ENCODE measurements at places on chromosomes 11 and 22.
A peak's percentile ranks its signal among the peaks of the same experiment; 100 is the strongest.

DNA sequence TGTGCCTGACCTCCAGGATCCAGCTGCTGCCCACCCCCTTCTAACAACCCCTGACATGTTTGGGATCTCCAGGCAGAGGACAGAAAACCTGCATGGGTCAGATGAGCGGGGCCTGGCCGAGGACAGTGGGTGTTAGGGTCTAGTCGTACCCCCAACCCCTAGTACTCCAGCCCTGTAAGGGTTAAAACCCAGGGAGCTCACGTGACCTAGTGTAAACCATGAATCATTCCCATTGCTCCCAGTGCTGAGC is 89.1 kb upstream of the CRYBB3 start:
- DNase-seq, result no peak
- peaks cover 48% of the 10 kb centered on the region for H3K4me1 ChIP-seq
- H3K4me3 ChIP-seq, result no peak overlapping the region
- no peaks in the 10 kb centered on the region for H3K27me3 ChIP-seq
- no peaks in the 10 kb centered on the region for H3K36me3 ChIP-seq

DNA sequence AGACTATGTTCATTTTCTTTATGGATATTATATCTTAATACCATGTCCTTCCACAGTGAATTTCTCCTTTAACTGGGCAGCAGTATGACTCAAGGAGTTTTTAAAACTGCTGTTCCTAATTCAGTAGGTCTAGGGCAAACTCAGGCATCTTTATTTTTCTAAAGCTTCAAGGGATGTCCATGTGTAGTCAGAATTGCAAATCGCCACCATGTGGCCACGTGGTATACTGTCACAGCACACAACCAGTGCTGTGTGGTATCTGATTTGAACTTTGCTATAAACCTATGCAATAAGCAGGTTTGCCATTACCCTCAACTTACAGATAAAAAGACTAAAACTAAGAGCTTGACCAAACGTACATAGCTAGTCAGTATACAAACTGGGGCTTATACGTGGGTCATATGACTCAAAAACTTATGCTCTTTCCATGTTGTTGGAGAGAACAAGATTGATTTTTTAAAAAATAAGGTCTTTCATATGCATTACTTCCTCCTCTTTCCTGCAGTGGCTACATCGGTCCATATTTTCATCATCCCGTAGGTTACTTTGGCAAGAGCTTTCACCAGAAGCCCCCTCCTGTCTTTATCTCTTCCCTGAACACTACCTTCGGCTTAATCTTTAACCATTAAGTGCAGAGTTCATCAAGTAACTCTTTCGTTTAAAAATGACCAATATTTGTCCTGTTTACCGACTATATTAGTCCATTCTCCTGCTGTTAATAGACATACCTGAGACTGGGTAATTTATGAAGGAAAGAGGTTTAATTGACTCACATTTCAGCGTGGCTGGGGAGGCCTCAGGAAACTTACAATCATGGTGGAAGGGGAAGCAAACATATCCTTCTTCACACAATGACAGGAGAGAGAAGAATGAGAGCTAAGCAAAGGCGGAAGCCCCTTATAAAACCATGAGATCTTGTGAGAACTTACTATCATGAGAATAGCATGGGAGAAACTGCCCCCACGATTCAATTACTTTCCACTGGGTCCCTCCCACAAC is 8.0 kb upstream of the HTATIP2 start:
- no peak overlapping the region for H3K4me3 ChIP-seq
- no peak overlapping the region for H3K27ac ChIP-seq
- no peaks in the 10 kb centered on the region for H3K27me3 ChIP-seq
- no peaks in the 10 kb centered on the region for H3K4me1 ChIP-seq

DNA sequence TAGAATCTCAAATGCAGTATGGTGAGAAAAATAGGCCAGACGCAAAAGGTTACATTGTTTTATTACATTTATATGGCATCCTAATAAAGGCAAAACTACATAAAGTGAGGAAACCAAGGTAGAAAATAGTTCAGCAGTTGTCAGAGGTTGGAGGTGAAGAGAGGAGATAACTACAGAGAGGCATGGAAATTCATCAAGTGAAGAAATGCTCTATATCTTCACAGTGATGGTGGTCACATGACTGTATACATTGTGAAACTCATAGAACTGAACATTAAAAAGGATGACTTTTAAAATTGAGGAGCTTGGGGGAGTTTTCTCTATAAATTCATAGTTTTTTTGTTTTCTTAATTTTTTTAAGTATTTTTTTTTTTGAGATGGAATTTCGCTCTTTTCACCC is 14.4 kb downstream of the LGR4 start:
- no peak overlapping the region for H3K4me3 ChIP-seq
- H3K4me1 ChIP-seq, result peaks cover 15% of the 10 kb centered on the region
- H3K36me3 ChIP-seq, result no peaks in the 10 kb centered on the region
- no peaks in the 10 kb centered on the region for H3K27me3 ChIP-seq
- H3K27ac ChIP-seq, result no peak overlapping the region

- no peaks in the 10 kb centered on the region for H3K4me1 ChIP-seq
- H3K36me3 ChIP-seq, result no peaks in the 10 kb centered on the region
- H3K27ac ChIP-seq, result no peak overlapping the region
- no peaks in the 10 kb centered on the region for H3K27me3 ChIP-seq
- H3K4me3 ChIP-seq, result no peak overlapping the region
Observed at GRCh38 chr11:121376130-121376529, 76.0 kb upstream of the SORL1 start.

GRCh38 chr11:98600786-98601773 is 419.7 kb upstream of the CNTN5 start:
- no peak overlapping the region for H3K4me3 ChIP-seq
- no peaks in the 10 kb centered on the region for H3K27me3 ChIP-seq
- peak; percentile 89 for DNase-seq
- peak overlapping the region; percentile 54 for H3K27ac ChIP-seq

DNA sequence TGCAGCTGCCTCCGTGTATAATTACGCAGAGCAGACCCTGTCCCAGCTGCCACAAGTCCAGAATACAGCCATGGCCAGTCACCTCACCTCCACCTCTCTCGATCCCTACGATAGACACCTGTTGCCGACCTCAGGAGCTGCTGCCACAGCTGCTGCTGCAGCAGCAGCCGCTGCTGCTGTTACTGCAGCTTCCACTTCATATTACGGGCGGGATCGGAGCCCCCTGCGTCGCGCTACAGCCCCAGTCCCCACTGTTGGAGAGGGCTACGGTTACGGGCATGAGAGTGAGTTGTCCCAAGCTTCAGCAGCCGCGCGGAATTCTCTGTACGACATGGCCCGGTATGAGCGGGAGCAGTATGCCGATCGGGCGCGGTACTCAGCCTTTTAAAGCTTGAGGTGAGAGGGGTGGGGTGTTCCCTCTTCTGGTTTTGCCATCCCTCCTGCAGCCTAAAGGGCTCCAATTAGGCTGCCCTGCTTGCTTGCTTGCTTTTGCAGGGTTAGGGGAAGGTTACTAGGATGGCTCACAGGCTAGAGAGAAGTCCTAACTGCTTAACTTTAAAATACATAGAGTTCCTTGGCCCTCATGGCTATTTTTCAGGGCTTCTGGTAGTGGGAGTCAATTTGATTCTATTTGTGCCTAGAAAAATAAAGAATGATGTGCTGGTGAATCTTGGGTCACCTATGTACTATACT is 5.4 kb downstream of the RBM4 start:
- no peak for DNase-seq
- H3K27ac ChIP-seq, result no peak overlapping the region
- no peak overlapping the region for H3K4me3 ChIP-seq
- H3K27me3 ChIP-seq, result no peaks in the 10 kb centered on the region
- H3K4me1 ChIP-seq, result peaks cover 64% of the 10 kb centered on the region

- no peaks in the 10 kb centered on the region for H3K36me3 ChIP-seq
- DNase-seq, result no peak
- H3K27me3 ChIP-seq, result no peaks in the 10 kb centered on the region
Observed at GRCh38 chr11:120271672-120272071, 31.7 kb downstream of the POU2F3 start.

DNA sequence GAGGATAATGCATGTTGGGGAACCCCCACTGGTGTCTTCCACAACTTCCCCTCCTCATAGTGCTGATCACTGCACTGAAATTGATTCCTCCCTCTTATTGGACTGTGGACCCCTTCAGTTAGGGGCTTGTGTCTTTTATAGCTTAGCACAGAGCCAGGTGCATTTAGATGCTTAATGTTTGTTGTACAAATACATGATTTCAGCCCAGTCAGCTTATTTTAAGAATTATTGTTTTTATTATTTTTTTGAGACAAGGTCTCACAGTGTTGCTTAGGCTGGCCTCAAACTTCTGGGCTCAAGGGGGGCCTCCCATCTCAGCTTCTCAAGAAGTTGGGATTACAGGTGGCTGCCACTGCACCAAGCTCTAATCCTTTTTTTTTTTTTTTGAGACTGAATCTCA is 8.2 kb downstream of the THY1 start:
- no peak overlapping the region for H3K4me3 ChIP-seq
- H3K36me3 ChIP-seq, result no peaks in the 10 kb centered on the region
- no peak for DNase-seq
- H3K27ac ChIP-seq, result no peak overlapping the region
- H3K4me1 ChIP-seq, result peaks cover 26% of the 10 kb centered on the region
- no peaks in the 10 kb centered on the region for H3K27me3 ChIP-seq

- H3K36me3 ChIP-seq, result peaks cover 18% of the 10 kb centered on the region
- no peak overlapping the region for H3K27ac ChIP-seq
- no peak for DNase-seq
- H3K4me3 ChIP-seq, result no peak overlapping the region
- H3K4me1 ChIP-seq, result peaks cover 4% of the 10 kb centered on the region
Observed at GRCh38 chr11:64850979-64851567, 6.6 kb upstream of the CDC42BPG start.
